ENCODE measurements at places on chromosomes 4 and X.

GRCh38 chr4:43496188-43496587, 603.7 kb downstream of the GRXCR1 start:
- DNase-seq: no peak

DNA sequence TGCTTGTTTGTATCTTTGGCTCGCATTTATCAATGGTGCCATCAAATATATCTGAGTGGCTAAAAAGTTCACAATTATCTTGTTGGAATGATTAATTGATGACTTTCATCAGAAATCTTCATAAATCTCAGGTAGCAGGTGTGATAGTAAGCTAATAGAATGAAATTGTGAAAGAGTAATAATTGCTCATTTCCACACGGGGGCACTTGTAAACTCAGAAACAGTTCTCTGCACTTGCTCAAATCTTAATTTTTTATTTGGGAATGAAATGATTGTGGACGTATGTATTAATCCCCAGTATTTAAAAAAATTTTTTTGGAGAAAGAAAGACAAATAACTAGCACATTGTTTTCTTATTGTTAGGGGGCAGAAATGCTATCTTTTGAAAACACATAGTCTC, 132.8 kb downstream of the DTHD1 start:
- DNase-seq: peak; percentile 42

DNA sequence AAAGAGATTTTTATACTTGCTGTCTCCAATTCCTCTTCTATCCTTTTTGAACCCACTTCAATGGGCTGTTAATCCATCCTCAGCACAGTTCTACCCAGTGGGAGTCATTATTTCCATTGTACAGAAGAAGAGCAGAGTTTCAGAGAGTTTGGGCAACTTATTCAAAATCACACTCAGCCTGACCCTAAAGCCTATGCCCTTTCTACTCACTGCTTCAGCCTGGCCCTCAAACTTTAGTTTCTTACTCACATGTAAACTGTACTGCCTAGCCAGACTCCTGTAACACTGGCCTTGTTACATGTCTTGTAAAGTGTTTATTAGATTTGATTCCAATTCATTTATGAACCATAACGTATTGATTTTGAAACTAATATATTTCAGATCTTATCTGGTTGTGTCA, 25.1 kb upstream of the USO1 start:
- DNase-seq: no peak

DNA sequence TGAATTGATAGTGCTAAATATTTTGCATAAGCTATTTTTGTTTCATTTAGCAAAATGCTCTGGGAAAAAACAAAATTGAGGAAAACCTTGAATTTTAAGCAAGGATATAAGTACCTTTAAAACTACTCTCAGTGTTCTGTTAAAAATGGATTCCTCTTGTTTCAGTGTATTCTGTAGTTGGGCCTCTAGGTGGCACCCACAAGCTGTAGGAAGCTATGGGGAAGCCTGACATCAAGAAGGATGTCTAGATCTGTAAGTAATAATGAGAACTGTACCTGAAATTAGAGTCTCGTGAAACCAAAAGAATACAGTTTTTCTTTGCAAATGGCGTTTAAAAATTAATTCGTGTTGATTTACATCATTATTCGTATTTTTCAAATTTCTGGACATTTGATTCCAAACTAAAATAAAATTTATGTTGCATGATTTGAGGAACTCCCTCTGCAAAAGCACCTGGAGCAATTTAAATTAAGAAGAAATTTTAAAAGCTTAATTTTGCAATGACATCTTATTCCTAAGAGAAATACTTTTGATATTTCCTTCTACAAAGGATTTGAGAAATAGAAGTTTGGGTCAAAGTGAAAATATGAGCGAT, 51.2 kb downstream of the TMPRSS11E start:
- peak; percentile 50 for DNase-seq

DNA sequence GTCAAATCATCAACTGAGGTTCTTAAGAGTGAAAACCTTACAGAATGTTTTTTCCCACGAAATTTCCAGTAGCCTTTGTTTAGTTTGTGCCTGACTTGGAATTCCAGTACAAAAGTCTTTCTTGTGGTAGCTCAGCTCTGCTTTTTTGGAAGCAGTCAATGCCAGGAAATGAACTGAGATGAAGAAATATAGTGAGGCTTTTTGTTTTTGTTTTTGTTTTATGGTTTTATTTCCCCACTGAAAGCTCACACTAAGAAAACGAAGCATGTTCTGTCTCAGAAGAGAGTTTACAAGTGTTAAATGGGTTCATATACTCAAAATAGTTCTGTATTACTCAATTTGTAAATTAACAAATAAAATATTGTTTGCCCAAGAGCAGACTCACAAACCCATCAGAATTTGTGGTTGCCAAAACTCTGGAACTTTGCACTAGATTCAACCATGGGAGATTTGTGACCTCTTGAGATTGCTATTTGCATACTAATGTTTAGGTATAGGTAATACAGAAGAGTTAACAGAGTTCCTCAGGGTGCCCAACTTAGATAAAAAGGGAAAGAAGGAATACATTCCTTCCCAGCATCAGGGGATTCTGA, 1060.8 kb downstream of the FAT4 start:
- DNase-seq: no peak
